ENCODE measurements at places on chromosomes 2 and 18.

GRCh38 chr18:9758624-9759075, 50.5 kb downstream of the RAB31 start:
- no peak for DNase-seq

DNA sequence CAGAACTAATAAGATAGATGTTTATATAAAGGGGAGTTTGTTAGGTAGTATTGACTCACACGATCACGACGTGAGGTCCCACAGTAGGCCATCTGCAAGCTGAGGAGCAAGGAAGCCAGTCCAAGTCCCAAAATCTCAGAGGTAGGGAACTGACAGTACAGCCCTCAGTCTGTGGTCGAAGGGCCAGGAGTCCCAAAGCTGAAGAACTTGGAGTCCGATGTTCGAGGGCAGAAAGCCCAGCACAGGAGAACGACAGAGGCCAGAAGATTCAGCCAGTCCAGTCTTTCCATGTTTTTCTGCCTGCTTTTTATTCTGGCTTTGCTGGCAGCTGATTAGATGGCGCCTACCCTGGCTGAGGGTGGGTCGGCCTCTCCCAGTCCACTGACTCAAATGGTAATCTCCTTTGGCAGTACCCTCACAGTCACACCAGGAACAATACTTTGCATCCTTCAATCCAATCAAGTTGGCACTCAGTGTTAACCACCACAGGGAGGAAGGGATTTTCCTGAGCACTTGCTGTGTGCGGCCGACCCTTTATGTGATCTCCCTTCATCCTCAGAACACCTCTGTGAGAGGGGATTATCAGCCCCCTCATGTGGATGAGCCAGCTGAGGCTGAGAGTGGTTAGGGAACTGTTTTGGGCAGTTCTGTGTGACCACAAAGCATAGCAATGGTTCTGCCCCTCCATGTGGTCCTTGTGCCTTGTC, 78.3 kb downstream of the RNF144A start:
- DNase-seq = no peak

DNA sequence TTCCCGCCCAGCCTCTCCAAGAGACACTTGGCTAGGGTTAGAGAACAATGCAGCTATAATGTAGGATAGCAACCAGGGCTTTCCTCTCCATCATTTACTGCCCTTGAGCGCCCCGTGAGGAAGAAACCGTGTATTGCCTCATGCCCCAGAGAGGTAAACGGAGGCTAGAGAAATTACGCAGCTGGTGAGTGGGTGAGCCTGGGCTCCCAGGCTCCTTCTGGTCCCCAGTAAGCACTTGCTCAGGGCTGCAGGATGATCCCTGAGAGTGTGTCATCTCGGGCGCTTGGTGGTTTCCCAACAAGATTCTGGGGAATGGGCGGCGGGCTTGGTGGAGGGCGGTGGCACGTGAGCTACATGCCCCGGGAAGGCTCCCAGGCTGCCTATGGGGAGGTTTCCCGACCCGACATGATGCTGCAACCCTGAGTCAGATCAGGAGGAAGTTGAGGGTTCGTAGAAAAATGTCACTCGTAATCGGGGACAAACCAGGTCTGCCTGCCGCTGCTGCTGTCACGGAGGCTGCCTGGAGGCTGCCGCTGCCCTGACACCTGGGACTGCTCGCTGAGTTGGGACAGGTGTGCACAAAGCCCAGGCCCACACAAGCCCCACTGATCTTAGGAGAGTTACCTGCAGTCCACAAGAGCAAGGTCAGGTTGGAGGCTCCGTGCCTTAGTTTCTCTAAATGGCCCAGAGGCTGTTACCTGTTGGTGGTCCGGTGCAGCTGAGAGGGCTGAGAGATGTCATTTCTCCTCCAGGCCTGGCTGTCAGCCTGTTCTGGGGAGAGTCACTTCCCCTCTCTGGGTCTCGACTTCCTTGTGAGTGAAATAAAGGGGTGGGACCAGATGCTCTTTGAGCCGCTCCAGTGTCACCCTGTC, at the start of gene GPR55:
Gene GPR55, minus strand, starts transcription at position 773 of the 872 bp plus-strand sequence. CDS start 14,280 bp downstream, outside the sequence.
- DNase-seq = no peak

DNA sequence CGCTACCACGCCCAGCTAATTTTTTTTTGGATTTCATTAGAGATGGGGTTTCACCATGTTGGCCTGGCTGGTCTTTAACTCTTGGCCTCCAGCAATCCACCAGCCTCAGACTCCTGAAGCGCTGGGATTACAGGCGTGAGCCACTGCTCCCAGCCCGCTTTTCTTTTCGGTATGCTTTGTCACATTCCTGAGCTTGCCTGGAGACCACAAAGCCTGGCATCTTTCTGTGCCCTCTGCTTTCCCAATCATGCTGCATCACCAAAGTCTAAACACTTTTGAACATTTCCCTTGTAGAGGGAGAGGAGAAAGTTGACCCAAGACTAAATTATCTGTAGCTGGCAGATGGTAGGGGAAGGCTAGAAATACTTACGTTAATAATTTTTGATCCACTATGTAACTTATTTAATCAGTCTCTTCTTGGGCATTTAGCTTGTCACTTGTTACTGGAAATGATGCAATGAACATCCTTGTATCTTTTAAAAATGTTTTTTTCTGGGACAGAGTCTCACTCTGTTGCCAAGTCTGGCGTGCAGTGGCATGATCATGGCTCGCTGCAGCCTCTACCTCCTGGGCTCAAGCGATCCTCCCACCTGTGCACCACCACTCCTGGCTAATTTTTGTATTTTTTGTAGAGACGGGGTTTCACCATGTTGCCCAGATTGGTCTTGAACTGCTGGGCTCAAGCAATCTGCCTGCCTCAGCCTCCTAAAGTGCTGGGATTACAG, 2.7 kb upstream of the NPC1 start:
- no peak for DNase-seq

DNA sequence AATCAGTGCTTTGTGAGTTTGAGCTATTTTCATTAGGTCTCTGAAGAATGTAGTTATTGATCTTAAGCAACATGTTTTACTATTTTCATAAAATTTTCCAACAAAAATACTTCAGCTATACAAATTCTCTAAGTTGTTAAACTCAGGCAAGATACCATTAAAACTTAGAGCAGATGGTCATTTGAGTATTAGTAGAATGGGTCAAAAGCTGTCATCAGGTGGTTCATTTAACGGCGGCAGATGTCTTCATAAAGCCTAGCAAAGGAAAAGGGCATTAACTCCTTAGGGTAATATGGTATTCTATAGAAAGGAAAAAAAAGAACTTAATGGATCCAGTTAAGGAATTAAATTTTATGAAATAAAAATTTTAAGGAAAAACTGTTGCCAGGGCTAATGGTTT, 19.2 kb downstream of the MIB1 start:
- no peak for DNase-seq

DNA sequence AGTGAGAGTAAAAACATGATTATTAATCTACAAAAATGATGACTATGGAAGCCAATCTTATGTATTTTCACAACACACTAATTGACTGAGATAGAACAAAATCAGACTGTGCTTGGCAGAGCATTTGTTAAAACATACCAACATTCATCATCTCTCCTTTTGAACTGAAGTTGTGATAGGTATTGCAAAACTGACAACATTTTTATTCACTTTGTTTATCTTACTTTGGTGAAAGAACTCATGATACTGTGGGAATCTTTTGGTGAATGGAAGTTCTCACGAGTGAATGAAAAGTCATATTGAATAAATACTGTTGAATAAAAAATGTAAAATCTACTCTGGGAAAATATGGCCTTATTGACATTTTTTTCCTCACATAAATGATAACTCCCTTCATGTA, 1430.2 kb upstream of the PIK3C3 start:
- no peak for DNase-seq

- no peak for DNase-seq
Observed at GRCh38 chr18:35804377-35804776, 168.1 kb upstream of the RMP24 start.

DNA sequence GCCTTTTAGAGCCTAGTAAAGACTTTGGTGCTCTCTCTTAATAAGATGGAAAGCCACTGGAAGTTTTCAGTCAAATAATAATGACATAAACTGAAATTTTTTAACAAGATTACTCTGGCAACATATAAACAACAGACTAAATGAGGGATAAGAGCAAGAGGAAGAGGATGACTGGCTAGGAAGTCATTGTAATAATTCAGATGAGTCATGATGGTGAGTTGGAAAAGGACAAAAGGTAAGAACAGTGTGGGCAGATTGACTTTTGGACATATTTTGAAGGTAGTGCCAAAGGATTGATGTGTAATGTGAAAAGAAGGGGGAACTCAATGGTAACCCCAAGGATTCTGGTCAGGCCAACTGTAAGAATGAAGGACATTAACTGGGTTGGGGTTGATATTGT, 310.3 kb downstream of the NOL4 start:
- DNase-seq = no peak

DNA sequence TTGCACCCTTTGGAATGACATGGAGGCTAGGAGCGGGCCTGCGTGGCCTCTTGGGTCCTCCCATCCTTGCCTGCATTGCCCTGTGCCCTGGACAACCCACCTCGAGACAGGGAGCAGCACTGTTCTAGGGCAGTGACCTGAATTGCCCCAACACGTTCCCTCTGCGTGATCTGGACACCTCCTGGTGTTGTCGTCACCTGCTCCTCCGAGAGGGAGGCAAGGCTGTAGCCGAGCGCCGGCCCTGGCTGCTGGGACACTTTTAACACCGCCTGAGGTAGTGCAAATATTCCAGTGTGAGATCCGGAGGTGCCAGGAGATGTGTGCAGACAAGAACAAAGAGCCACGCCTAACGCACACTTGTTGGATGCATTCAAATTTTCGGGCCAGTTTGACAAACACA, 131.5 kb downstream of the SMAD7 start:
- no peak for DNase-seq

DNA sequence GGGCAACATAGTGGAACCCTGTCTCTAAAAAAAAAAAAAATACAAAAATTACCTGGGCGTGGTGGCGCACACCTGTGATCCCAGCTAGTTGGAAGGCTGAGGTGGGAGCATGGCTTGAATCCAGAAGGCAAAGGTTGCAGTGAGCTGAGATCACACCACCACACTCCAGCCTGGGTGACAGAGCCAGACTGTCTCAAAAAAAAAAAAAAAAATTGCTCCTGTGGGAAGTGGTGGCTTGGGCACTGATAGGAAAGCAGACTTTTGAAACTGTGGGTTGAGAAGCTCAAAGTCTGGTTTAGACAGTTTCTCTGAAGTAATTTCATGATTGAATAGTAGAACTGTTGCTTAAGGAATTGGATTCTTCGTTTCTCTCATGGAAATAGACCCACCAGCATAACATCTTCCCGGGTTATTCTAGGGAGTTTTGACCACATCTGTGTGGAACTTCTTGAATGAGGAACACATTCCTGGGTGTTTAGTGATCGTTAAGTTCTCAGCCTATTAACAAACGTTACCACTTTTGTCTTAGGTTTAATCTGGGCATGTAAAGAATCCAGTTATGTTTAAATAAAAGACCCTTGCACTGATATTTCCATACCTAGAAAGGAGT, 33.5 kb downstream of the GRHL1 start:
- DNase-seq = peak; percentile 67

- no peak for DNase-seq
Observed at GRCh38 chr2:108428286-108429009, 20.6 kb upstream of the GCC2 start.

DNA sequence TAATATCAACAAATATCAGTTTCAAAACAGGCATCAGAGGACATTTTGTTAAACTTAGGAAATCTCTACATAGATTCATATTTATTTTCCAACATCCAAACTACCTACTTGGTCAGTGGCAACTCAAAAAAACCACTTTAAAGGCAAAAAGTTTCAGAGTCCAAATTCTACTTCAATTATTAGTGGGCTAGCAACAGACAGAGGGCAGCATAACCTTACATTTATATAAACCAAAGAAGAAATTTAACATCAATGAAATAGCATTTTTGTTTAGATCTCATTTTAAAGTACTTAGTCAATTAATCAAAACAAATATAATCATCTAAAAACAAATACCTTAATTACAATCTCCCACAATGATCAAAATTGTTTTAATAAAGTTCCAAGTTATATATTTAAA, 33.3 kb downstream of the RTTN start:
- DNase-seq = peak; percentile 27

GRCh38 chr2:170821531-170822289, 5.0 kb downstream of the GAD1 start:
- no peak for DNase-seq

GRCh38 chr2:109299536-109299935, 170.5 kb downstream of the SH3RF3 start:
- no peak for DNase-seq

All from AG20443 (cell line).